ENCODE measurements at places on chromosomes 1 and 21.

DNA sequence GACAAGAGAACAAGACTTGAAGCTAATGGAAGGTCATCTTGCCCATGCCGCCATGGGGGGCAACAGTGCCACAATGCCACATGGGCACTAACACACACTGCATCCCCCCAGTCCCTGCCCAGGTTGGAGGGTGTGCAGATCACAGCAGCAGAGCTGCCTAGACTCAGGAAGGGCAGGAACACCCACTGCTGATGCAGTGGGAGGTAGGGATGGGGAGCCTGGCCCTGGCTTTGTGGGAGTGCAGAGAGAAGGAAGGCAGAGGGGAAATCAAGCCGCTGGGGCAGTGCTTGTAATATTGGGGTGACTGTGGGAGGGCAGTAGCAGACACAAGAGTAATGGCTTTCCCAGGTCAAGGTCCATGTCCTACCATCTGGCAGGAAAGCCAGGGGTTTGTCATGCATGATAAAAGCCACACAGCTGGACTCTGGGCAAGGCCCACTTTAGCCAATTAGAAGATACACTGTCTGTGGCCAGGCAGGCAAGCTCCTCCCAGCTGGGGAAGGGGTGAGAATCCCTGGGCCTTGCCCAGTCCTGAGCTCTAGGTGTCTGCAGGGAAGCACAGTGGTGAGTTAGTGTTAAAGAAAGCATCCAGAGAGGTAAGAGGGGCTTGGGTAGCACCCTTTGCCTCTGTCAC, 25.4 kb upstream of the MEF2D start:
- no peak for DNase-seq

GRCh38 chr1:115530407-115530806, 111.4 kb upstream of the VANGL1 start:
- no peak for DNase-seq

- DNase-seq = no peak
Observed at GRCh38 chr1:162716123-162716522, 74.4 kb upstream of the HSD17B7 start.

DNA sequence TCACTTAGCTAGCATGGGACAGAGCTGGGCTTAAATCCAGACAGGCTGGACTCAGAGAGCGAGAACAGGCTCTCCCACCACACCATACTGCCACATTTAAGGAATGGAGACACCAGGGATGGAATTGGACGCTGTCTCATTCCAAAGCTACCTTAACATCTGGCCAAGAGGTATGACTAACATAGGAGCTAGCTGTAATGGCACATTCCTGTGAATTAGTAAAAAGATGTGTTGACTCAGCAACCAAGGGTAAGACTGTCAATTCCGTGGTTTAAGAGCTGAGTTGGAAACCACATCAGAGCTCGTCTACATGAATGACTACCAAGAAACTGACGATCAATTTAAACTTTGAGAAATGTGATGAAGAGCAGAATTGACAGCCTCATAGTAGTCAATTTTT, 8.3 kb upstream of the TNFRSF9 start:
- DNase-seq = no peak

DNA sequence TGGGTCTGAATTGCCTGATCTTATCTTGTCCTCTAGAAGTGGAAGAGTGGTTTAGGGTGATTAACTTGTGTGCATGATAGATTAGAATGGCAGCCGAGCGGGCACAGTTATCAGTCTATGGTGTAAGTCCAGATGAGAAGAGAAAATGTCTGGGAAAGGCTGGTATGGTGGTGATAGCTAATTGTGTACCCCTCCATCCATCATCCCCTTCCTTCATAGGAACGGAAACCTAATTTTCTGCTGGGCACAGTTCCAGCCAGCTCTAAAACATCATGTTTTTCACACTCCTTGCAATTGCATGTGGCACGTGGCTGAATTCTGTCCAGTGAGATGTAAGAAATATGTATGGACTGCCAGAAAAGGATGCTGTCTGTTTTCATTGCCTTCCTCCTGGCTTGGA, 40.9 kb upstream of the ZP4 start:
- DNase-seq = no peak

DNA sequence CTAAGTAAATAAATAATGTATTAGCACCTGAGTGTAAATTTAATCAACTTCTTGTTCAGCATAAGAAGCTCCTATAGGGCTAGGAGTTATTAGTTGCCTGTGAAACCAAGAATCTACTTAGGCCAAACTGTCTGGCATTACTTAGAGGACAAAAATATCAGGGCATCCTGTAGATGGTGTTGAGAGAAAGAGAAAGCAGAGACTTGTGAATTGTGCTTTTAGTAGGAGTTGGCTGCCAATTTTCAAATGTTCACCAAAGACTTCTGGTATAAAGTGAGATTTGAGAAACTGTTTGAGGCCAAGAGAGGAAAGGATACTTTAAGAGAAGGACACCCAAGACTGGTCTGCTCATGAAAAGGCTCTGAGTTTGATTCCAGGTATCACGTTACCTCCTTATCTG, 315.5 kb upstream of the DEPDC1 start:
- DNase-seq = no peak

- DNase-seq = no peak
Observed at GRCh38 chr1:83060651-83061390, 938.1 kb downstream of the TTLL7 start.

DNA sequence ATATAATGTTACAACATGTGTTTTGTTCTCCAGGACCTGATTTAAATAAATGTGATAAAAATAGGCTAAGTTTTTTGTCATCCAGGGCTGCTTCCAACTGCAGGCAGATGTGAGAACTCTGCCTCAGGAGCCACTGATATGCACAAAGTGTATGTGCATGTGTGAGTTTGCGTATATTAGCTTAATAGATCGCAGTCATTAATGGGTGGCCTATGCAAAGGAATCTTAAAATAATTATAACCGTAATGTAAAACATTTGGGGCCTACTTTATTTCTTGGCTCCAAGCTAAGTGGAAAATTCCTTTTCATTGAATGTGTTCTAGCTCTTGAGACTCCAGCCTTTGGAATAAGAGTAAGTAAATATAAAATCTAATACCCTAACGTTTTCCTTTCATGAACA, 16.8 kb downstream of the DHX9 start:
- DNase-seq = no peak

GRCh38 chr1:5298376-5298775, 644.0 kb downstream of the AJAP1 start:
- no peak for DNase-seq

DNA sequence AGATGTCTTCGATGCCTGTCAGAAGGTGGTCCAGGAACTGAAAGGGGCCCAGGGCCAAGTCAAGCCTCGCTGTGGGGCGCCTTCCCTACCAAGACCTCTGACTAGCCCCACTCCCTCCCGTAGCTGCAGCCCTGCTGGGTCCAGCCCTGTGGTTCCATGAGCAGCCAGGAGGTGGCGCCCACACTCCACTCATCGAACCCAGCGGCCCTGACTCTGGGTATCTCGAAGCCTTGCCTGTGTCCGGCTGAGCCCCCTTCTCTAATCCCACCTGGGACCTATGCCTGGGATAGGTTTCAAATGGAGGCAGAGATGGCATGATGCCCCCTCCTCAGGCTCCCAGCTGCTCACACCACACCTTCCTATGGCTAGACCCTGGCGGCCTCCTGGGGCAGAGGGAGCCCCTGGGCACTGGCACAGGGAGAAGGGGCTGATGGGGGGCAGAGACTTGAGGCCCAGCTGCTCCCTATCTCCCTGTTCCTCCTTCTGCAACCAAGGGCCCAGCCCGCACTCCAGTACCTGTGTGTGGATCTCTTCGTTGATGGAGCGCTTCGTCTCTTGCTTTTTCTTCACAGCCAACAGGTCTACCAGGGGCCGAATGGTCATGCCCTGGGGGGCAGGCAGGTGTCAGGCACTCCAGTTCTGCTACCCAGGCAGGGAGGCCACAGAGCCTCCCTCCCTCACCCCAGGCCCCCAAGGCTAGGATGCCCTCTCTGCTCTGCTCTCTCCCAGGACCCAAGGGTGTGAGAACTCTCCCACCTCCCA, 52.0 kb downstream of the SLC9A1 start:
- DNase-seq = peak; percentile 81

DNA sequence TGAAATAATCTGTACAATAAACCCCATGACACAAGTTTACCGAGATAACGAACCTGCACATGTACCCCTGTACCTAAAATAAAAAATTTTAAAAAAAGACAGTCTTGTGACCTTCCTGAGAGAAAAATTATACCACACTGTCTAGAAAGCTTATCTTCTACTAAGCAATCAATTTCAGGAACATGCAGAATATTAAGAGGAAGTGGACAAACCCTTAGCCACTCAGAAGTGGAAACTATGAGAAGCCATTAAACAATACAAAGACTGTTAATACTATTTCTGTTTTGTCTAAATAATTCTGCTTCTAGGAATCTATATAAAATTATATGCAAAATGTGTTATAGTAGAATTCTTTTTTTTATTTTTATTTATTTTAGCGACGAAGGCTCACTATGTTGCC, 93.9 kb downstream of the ADAMTS1 start:
- no peak for DNase-seq

GRCh38 chr1:223083831-223084230, 59.2 kb downstream of the TLR5 start:
- no peak for DNase-seq

- DNase-seq = no peak
Observed at GRCh38 chr1:39614488-39614887, 25.0 kb downstream of the HEYL start.

DNA sequence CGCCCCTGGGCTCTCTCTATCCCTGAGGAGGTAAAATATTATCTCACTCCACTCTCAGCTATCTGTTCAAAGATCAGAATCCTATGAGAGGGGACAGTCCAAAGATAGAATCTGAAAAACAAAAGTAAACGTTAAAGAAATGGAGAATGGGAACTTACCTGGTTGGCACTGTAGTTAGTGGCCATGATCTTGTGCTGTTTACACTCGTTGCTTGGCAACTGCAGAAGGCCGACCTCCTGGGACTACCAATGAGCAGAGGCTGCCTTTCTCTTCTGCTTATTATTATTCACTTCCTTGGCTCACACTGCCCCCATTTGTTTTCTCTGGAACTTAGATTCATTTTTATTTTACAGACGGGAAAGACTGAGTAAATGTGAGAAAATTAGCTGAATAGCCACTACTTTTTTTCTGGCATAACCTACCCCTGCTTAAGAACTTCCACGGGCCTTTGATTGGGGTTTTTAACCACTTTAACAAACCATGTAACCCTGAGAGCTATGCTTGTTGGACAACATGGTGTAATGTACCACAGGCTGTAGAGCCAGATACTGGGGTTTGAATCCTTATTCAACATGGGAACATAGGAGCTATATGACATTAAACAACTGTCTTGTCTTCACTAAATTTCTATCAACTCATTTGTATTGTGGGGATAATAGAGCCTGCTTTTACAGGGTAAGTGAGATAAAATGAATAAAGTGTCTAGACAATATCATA, at the start of gene CFAP126:
Gene CFAP126 (minus strand): TSS at position 193 of the 717 bp plus-strand sequence. CDS start 8 bp downstream, at position 185.
- peak; percentile 39 for DNase-seq

DNA sequence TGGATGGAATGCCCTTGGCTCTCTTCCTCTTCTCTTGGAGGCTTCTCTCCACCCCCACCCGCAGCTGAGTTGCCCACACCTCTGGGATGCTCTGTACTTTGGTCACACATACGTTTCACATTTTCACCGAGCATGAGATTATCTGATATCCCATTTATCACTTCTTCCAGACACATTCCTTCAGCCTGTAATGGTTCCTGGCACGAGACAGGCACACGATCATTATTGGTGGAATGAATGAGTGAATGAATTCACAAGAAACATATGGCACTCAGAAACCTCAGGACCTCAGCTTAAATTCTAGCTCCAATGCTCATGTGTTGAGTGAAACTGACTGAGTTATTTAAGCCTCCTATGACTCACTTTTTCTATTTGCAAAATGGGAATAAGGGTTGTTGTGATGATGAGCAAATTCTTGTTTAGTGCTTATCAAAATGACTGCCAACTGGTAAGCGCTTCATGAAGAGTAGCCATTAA, 242.7 kb upstream of the JUN start:
- no peak for DNase-seq

- DNase-seq = no peak
Observed at GRCh38 chr1:202858331-202858730, 30.6 kb downstream of the RABIF start.

GRCh38 chr21:15539376-15539775, 190.4 kb upstream of the USP25 start:
- DNase-seq = no peak

DNA sequence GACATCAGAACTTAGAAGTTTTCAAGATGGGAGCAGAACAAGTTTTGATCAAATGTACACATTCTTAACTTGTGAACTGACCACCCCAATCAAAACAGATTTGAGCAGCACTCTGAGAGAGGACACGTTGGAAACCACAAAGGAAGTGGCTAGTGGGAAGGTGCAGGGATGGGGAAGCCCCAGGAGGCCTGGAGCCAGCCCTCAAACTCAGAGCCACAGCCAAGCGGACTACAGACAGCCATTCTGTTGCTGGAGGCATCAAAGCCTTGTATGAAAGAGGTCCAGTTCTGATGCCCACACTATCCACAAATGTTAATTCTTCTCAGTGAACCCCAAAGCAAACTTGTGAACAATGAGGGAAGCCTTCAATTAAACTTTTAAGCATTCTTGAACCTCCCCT, 143.6 kb upstream of the RAB4A start:
- no peak for DNase-seq

- no peak for DNase-seq
Observed at GRCh38 chr1:18537386-18538306, 56.9 kb downstream of the KLHDC7A start.

- DNase-seq = no peak
Observed at GRCh38 chr1:175708787-175709186, 34.6 kb downstream of the TNR start.

DNA sequence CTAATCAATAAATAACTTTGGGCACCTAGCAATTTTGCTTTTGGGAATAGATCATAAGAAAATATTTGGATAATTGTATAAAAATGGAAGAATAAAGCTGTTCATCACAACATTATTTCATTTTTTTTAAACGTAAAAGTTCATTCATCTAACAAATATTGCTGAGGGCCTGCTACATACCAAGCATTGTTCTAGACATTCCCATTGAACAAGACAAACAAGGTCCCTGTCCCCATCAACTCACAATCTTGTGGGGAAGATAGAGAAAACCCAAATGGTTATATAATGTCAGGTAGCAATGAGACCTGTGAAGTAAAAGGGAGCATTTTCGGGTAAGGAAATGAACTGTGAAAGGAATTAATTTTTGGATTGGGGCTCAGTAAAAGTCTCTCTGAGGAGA, 54.0 kb upstream of the BEND5 start:
- DNase-seq = no peak

DNA sequence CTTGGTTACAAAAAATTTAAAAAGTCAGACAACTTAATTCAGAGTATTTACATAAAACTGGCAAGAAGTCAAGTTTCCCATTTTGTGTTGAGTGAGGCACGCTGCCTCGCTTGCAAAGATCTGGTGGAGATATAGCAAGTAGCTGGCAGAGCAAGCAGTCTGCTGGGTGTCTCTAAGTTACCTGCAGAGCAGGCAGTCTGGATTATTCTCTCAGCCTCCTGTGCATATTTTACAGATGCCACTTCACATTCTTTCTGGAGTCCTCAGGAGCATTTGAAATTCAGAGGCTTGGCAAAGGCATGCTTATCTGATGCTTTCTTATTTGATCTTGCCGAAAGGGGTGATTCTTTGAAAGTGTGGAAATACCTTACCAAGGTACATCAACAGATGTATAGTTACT, 640.4 kb upstream of the ADGRL4 start:
- DNase-seq = no peak
